Stromal cell of bone marrow (primary cell): ENCODE measurements at places on chromosomes 7 and 10.

DNA sequence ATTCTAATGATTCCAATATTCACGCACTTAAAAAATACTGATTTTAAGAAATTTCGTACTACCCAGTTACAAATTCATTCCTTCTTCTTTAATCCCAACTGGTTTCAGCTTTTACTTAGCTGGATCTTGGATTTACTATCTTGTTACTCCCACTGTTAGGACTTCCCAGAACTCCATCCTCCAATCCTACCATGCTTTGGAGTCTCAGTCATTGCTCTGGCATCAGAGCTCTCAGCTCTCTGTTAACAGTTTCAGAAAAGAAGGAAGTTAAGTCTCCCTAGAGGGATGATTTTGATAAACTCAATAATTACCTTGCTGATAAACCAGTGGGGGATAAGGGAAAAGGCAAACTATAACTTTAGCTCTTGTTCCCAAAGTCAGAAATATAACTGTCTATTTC, 9.5 kb downstream of the PPA1 start:
- no peak for DNase-seq

DNA sequence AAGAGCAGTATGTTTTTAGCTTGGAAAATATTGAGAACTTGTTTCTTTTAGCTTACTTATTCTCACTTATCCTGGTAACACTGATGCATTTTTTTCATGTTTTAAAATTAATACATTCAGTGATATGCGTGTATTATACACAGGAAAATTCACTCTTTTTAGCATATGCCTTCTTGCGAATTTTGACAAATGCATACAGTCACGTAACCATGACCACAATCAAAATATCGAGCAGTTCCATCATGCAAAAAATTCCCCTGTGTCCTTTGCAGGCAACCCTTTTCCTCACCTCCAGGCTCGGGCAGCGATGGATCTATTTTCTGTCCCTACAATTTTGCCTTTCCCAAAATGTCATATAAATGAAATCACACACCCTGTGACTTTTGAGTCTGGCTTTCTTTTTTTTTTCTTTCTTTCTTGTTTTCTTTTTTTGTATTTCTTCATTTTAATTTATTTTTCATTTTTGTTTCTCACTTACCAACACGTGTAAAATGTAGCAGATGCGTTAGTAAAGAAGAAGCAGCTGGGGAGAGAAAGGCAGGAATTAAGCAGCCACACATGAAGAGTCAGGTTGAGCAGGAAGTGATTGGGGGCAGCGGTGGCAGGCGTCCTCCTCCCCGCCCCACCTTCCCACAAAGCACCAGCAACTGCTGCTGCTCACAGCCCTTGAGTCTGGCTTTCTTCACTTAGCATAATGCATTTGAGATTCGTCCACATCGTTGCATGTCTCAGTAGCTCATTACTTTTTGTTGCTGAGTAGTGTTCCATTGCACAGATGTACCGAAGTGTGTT, 29.9 kb downstream of the ADRB1 start:
- DNase-seq = no peak

DNA sequence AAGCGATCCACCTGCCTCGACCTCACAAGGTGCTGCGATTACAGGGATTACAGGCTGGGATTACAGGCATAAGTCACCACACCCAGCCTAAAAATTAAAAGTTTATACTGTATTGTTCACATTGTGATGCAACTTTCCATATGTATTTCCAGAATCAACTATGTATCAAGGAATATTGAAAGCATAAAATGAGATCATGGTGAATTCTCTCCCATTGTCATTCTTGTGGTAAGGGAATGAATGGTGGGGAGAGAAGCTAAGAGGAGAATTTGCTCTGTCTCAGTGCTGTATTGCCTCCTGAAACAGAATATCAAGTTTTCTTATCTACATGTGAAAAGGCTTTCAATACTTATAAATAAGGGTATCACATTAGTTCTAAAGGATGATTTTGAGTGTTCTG, 81.7 kb downstream of the CD36 start:
- no peak for DNase-seq

DNA sequence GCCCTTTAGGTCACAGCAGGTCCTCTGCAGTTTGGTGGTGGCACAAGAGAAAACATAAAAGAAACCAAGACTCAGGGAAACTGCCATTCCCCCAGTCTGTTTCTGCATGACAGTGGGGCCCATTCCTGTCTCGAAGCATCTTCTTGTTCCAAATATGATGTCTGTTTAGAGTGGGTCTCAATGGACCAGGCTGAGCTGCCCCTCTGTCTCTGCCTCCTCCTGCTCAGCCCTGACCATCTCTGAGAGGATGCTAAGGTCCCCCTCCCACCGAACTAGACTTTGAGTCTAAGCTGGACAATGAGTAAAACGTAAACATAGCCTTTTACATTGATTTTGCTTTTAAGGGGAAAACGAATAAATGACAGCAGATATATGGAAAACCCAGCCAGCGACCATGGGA, 40.4 kb downstream of the CLEC2L start:
- DNase-seq = no peak

GRCh38 chr10:29756451-29756850, 121.7 kb upstream of the SVIL start:
- DNase-seq = no peak

DNA sequence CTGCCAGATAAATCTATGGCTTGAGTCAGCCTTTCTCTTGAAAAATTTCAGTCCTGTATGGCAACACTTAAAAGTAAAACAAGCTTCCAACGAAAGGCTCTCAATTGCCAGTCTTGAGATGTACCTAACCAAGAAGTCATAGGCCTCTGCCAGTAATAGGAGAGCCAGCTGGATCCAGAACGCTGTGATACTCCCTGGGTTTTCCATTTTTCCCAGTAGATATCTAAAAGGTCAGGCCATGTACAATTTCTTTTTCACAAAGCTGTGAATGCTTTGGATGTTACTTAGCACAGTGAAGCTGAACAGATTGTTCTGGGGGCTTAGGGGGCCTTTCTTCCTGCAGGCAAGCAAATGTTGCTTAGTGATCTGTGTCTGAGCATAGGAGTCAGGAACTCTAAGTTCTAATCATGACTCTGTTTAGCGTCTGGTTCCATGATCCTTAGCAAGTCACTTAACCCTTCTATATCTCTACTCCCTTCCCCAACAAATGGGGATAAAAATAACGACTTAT, 86.5 kb downstream of the ARMH3 start:
- DNase-seq = no peak

GRCh38 chr7:391961-392524, 102.1 kb downstream of the FOXL3 start:
- no peak for DNase-seq

DNA sequence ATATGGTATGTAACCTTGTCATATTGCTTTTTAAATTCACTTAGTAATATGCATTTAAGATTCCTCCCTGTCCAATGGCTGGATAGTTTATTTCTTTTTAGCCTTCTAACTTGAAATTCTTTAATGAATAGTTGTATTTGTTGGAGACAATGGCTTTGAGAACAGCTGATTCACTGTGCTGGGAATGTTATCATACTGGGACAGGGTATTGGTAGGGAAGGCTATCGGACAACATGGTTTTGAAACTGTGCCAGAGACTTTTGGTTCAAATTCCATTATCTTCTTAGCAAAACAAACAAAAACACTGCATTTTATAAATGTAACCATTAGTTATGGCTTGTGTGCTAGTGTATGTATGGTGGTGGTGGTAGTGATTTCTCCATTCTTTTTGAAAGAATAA, 517.1 kb upstream of the ANKRD30A start:
- no peak for DNase-seq
